NT2/D1 (cell line): ENCODE measurements at places on chromosomes 1 and 21.

GRCh38 chr1:25467193-25467592 lies 36.5 kb downstream of the MACO1 start:
- no peak for DNase-seq

DNA sequence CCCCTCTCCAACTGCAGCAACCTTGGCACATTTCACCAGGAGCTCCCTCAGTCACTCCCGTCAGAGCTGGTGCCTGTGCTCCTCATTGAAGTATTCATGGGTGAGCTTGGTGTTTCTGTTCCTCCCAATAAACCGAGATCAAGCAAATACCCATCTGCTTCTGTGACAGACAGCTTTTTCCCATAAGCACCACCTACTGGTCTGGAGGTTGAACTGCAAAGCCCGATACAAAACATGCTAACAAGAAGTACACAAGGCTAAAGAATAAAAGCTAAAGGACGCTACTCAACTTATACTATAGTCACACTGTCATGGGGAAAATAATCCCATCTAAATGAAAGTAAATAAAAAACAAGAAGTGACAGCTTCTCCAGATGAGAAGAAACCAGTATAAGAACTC lies 111.9 kb upstream of the C21orf91 start:
- DNase-seq = peak; percentile 23

DNA sequence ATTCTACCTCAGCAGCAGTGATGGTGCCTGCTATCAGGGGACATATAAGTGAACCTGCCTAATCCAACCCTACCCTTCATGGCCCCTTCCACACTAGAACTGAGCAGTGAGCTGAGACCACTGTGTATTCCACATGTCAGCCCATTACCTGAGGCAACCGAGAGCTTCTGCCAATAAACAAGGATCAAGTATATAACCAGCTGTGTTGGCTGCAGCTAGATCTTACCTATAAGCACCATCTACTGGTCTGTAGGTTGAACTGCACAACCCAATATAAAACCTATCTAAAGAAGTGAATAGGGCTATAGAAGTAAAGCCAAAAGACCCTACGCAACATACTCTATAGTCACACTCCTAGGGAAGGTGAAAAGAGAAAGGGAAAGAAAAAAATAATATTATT lies 376.9 kb downstream of the HHIPL2 start:
- peak; percentile 32 for DNase-seq

- no peak for DNase-seq
These were observed 12.5 kb downstream of the ALPL start for GRCh38 chr1:21521717-21522060.

DNA sequence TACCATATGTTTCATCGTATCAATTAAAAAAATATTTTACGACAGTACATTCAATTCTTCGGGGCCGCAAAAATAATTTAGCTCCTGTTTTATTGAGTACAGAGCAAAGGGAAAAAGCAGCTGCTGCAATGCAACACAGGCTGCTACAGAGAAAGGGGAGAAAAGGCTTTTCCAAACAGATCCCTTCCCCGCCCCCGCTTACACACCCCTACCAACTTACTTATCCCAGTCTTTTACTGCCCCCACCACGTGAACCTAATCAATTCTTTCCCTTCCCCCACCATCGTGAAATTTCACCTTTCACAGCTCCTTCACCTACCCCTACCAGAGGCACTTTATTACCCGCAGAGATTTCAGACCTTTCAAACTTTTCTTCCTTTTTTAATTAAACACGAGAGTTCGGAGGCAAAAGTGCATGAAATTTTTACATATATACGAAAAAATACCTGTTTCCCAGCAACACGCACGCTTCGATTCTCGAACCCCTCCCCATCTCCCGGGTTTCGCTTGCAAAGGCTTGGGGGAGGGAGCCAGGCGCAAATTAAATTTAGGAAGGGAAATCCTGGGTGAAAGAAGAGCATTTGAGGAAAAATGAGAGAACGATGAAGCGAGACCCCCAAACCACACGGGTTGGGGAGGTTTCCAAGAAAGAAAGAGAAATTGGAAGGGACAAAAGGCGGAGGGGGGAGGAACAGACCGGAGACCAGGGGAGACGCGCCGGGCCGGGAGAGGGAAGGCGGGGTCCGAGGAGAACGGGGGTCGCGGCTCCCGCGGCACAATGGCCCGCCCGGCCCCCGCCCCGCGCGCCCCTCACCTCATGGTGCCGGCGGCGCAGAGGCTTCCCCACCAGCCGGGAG lies 823 bp downstream of the ENAH start:
- DNase-seq = peak; percentile 38

GRCh38 chr1:69814926-69815325 lies 247.2 kb downstream of the LRRC7 start:
- no peak for DNase-seq

GRCh38 chr1:31776032-31776431 lies 11.9 kb upstream of the ADGRB2 start:
- DNase-seq = no peak

- peak; percentile 48 for DNase-seq
These were observed 315.8 kb upstream of the USP24 start for GRCh38 chr1:55530749-55531478.

GRCh38 chr1:39328586-39329121 lies 124.2 kb downstream of the MACF1 start:
- DNase-seq = no peak
